ENCODE measurements at places on chromosomes 1 and 21.
A peak's percentile ranks its signal among the peaks of the same experiment; 100 is the strongest.

DNA sequence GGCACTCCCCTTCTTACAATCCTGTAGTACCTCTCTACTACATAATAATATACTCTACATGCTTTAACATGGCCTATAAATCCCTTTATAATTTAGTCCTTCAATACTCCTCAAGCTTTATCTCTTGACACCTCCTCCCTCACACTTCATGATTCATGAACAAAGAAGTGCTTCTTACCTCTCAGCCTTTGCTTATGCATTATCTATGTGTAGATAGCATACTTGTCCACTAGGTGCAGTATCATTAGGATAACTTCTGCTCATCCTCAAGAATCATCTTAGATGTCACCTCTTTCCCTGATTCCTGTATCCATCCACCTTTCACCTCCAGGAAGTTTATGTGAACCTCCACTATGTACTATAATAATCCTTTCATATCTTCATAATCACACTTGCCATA is 74.4 kb downstream of the COL24A1 start:
- DNase-seq: no peak

DNA sequence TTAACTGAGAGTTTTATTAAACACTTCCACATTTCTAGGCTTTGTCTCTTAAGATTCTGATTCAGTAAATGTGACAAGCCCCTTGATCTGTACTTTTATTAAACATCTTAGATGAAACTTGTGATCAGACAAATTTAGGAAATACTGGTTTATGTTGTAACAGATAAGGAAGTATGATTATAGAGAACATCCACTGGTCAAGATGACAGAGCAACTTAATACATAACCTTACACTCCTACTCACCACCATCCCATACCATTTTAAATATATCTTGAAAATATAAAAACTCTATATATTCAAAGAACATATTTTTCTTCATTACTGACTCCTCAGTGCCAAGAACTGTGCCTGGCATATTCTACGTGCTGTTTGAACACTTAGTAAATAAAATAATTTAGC is 217.5 kb downstream of the LRRC40 start:
- no peak for DNase-seq

DNA sequence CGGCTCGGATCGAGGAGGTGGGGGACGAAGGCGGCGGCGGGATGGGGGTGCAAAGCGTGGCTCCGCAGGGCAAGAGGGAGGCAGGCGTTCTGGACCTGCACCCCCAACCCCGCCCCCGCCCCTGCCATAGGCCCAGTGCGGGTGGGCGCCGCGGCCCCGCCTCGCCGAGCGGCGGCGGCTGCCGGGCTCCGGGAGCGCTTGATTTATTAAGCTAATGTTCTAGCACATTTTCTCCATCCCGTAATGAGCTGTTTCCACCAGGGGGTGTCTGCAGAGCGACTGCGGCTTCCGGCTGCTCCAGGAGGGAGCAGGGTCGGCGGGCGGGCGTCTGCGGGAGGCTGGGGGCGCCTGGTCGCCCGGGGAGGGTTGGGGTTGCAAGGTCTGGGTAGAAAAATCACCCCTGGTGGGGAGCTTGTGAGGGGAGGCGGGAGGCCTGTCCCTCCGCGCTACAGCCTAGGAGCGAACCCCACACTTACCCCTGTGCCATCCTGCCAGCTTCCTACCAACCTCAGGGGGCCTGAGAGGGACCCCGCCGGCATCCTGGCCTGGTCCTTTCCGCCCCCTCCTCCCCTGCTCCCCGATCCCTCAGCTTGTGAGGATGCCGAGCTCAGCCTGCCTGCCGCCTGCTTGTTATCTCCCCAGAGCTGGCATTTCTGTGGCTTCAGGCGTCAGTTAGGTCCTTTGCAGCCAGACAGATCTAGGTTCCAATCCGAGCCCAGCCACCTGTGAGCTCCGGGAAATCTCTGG is 48.5 kb upstream of the ACOT11 start:
- peak; percentile 36 for DNase-seq

DNA sequence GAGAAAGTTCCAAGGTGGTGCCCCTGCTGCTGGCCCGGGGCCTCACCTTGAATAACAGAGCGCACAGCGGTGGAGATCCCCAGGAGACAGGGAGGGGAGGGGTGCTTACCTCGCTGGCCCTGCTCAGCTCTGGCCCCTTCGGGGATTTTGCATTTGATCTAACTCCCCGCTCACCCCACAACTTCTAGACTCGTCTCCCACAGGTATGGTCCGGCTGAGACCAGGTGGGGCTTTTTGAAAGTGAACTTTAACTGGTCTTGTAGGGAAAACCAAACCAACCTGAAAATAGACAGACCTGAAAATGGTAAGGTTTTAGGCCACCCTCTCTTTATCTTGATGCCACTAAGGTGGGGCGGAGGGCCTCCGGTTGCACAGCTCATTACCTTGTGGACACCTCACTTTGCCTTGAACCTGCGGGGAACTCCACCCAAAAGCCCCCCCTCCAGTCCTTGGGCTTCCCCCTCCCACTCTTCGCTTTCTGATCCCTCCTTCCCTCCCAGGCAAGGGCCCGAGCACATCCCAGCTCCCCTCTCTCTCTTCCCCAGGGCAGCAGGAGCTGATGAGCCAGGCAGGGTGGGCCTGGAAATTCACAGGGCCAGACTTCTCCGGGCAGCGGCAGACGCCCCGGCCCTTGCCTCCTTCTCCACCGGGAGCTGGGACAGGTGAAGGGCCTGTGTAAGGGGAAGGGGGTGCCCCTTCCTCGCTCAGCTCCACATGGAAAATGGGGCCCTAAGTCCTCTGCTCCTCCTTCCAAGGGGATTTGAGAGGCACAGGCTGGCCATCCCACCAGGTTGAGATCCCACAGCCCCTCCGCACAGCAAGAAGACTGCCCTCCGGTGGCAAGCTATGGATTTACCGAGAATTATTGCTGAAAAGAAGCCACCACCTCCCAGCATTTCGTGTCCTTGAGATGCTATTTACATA is 16.1 kb downstream of the TNFRSF8 start:
- peak; percentile 47 for DNase-seq

Measured in IMR-90 (cell line).